ENCODE measurements at places on chromosomes 1 and 21.
A peak's percentile ranks its signal among the peaks of the same experiment; 100 is the strongest.

GRCh38 chr1:16017461-16018303, at the start of gene HSPB7:
HSPB7 (minus strand) TSS chr1:16018043; CDS start chr1:16017963, 80 bp downstream.
- peak; percentile 86 for DNase-seq

GRCh38 chr1:86926883-86927282, 12.4 kb downstream of the HS2ST1 start:
- DNase-seq, result no peak

- no peak for DNase-seq
Observed at GRCh38 chr1:116764466-116764898, 10.3 kb downstream of the CD2 start.

GRCh38 chr1:177286396-177286795, 115.6 kb downstream of the BRINP2 start:
- no peak for DNase-seq

DNA sequence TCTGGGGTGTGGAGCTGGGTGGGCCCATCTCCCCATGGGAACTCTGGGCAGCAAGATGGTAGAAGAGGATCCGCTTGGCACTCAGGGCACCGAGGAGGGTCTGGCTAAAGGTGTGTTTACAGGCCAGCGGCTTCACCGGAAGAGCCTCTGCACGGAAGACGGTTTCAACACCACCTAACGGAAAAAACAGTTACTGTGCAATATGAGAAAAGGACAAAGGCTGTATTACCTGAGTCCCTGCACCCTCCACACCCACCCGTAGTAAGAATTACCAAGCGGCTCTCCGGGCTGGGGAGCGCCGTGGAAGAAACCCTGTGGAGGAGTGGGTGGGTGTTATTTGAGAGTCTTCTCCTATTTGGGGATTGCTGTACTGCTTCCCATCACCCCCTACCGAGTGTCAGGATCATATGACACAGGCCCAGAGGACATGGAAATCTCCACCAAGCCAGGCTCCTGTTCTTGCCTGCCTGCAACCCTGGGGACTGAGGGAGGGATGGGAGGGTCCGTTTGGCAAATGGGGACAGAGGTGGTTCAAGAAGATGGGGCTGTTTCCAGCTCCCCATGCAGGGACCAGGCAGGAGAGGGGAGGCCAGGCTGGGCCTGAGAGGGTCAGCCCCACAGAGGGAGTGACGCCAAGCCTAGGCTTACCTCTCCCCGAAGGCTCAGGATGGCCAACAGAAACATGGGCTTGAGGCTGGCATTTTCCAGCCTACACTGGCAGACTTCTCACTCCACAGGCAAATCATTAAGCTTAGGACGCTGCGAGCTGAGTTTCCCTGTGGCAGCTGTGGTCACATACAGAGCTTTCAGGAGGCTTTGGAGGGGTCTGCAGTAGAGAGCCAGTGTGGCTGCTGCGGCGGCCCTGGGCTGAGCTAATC, 203.5 kb upstream of the TMEM51 start:
- DNase-seq, result no peak

- no peak for DNase-seq
Observed at GRCh38 chr1:18309552-18310155, 171.1 kb upstream of the KLHDC7A start.

GRCh38 chr1:151982300-151983005, 11.2 kb downstream of the S100A10 start:
- DNase-seq, result no peak

DNA sequence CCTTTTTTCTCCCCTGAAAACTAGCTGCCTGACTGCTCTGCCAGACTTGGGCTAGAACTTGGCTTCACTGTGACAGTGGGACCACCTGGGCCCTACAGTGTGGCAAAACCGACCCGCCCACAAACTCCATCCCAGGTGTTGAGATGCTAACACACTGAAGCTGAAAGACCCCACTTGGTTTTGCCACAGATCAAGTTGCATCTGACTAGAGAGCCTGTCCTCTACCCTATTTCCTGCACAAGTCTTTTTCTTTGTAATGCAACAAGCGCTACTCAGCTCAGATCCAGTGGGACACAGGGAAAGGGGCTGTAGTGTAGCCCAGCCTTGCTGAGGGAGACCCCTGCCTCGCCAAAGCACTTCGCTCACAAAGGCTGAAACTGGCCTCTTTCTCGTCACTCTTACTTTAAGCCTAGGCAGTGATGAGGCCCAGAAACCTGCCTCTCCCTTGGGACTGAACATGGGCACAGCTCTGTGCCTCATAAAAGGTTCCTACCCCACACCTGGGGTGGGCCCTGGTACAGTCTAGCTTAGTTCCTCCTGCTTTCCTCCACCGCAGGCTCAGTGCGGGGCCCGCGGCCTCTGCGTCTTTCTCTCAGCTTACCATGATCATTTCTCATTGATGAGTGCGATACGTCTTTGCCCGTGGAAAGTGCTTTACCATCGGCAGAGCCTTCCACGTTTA, 9.7 kb downstream of the ALPL start:
- no peak for DNase-seq

- peak; percentile 94 for DNase-seq
Observed at GRCh38 chr1:110554871-110555801, 36.2 kb upstream of the KCNA10 start.

DNA sequence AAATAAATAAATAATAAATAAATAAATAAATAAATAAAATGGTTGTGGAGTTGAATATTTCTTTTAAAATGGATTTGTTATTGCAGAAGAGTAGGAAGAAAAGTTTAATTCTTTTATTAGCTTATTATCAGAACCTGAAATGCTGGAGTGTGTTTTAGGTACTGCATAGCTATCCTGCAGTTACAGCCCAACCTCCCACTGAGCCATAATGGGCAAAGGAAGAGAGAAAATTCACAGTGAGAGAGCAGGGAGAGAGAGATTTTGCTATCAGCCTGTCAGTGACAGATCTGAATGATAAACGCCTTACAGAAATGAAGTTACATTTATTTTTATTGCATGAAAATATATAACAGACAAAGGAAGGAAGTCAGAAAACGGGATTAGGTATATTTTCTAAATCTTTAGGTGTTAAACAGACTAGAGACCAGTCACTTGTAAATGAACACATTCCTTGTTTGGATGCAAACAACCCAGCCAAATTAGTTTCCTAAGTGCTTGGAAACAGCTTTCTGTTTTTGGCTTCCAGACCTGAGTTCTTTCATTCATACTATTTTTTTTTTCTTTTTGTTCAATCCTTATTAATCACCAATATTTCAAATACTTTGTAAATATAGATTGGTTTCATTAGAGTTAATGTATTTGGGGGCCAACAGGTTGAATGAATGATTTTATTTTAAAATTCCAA, 425.3 kb downstream of the USP25 start:
- no peak for DNase-seq

DNA sequence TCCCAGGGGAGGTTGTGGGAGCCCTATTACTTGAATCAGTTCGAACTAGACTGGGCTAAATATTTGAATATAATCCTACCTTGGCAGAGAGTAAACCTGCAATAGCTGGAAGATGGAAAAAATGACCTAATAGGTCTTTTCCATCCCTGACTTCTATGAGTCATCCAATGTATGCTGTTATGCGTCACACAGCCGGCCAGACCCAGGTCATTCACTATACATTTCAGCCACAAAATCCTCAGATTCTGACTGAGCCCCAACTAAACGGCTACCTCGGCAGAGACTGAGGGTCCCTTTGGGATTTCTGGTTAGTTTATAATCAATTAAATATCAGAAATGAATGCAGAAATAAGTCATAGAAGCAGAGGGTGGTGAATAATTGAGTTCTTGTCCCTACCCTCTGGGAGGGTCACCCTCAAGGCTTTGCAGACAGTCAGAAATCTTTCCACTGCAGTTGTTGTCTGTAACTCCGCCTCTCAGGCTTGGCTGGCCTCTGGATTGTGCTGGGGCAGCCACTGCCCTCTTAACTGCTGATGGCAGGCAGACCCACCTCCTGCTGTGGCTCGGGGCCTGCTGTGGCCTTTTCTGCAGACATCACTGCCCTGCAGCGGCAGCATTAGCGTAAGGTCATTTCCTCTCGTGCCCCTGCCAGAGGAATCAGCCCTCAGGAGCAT, 240.5 kb downstream of the TGFB2 start:
- DNase-seq, result no peak

DNA sequence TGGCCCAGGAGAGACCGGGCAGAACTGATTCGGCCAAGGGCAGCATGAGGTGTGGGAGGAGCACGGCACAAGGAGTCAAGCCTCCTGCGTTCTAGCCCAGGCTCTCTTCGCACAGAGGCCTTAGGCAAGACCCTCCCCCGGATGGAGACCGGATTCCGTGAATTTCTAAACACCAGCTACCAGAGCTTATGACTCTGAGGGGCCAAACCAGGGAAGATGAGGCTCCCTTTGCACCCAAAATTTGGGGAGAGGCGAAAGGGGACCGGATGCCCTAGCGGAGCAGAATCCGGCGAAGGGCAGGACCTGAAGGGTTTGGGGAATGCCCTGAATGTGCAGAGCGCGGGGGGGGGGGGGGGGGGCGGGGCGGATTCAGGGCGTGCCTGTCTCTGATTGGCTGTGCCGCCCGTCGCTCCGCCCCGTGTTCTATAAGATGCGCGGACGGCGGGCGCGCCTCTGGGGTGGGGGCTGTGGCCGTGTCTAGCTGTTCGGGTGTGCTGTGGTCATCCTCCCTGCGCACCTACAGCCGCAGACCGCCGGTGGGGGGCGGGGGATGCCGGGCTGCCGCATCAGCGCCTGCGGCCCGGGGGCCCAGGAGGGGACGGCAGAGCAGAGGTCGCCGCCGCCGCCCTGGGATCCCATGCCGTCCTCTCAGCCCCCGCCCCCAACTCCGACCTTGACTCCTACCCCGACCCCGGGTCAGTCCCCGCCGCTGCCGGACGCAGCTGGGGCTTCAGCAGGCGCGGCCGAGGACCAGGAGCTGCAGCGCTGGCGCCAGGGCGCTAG, at the start of gene TRNP1:
TSS of gene TRNP1 (plus strand) at position 456 of the 783 bp plus-strand sequence. CDS start at position 551, 95 bp downstream.
- DNase-seq, result peak; percentile 77

- no peak for DNase-seq
Observed at GRCh38 chr1:183810121-183810520, 5.2 kb downstream of the RGL1 start.

GRCh38 chr21:44962403-44962966, 22.7 kb downstream of the SLX9 start:
- DNase-seq, result no peak

DNA sequence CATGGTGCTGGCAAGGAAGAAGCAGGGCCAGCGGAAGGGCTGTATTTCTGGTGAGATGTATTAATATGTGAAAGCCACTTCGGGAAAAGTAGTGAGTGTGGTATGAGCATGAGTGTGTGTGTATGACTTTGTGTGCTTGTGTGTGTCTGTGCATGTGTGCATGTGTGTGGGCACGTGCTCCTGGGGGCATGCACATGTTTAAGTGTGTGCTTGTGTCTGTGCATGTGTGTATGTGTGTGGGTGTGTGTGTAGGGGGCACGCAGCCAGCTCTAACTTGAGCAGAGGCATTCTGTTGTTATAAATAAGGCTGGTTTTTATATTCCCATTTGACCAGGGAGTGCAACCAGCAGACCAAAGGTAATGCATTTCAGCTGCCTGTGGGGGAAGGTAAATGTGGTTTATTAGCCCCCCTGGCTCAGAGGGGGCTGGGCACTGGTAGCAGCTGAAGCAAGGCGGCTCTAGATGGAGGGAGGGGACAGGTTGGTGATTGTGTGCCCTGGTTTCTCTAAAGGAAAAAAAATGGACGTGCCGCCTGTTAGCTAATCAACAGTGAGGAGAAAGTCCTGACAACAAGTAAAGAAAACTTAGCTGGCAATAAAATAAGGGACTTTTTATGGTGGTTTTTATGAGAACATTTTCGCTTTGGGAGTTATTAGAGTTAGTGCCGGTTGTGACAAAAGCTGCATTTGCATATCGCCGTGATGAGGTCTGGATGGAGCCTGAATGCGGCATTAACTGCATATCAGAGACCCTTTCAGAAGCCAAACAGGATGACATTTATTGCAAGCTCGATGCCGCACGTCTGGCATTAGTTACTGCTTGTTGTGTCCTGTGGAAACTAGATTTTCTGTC, 180.1 kb downstream of the CAMTA1 start:
- DNase-seq, result no peak

GRCh38 chr1:246875041-246876026, 56.4 kb downstream of the AHCTF1 start:
- DNase-seq, result no peak

GRCh38 chr1:68346188-68346808, 103.5 kb downstream of the RPE65 start:
- no peak for DNase-seq

DNA sequence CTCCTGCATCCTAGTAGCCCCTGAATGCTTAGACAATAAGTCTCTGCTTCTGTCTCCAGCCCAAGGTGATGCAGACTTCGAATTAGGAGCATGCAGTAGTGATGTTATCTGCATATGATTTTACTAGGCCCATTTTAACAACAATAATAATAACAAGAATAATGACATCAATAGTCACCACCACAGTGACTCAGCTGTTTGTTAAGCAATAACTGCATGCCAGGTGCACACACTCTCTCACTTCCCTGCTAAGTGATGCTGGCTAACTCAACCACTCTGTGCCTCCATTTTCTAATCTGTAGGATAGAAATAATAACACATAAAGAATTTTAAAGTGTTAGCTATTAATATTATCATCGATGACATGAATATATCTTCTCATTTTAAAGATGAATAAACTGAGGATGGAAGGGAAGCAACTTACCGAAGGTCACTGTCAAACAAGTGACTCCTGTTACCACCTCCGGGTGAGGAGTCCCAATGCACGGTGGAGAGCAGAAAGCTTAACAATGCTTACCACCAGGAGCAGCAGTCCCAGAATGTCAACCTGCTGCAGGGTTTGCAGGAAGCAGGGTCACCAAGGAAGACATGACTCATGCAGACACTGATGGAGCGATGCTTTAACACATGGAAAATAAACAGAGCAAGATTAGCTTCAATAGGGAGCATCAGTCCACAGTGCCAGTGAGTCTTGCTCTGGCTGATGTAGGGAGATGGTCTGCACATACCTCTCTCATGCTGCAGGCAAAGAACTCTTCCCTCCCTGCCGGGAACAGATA, 290.2 kb downstream of the SPATA17 start:
- no peak for DNase-seq

GRCh38 chr1:27153549-27153886, 1.4 kb downstream of the SLC9A1 start:
- DNase-seq, result no peak

GRCh38 chr1:225572422-225572821, 80.5 kb downstream of the ENAH start:
- no peak for DNase-seq

GRCh38 chr1:234478152-234478480, 863 bp downstream of the TARBP1 start:
- peak; percentile 62 for DNase-seq

GRCh38 chr1:206471415-206471801, 1.1 kb downstream of the IKBKE start:
- DNase-seq, result no peak

GRCh38 chr1:26981146-26981846, 12.2 kb upstream of the TRNP1 start:
- DNase-seq, result no peak

DNA sequence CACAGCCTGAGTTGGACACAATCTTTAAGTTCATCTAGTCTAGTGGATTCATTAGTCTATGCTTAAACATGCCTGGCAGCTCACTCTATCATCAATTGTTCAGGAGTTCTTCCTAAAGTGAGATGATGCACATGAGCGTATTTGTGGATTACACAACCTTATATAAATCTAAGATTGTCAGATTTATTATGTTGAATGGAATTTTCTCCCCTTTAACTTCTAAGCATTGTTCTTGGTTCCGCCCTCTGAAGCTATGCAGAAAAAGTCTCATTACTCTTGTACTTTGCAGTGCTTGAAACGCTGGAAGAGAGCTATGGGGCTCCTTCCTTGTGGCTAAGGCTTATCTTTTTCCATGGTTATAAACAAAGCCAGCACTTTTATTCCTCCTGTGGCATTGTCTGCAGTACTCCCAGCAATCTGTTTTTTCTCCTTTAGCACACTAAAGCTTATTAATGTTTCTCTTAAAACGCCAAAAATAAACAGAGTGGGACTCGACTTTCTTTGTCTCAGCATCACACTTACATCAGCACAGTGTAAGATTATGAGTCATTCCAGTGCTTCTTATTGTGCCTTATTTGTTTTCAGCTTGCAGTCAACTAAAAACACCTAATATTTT, 316.8 kb upstream of the CAMK1G start:
- DNase-seq, result no peak
